ELR (cell line): ENCODE measurements at places on chromosomes 2 and 18.

- DNase-seq = no peak
Observed at GRCh38 chr2:61816480-61817355, 37.1 kb downstream of the FAM161A start.

DNA sequence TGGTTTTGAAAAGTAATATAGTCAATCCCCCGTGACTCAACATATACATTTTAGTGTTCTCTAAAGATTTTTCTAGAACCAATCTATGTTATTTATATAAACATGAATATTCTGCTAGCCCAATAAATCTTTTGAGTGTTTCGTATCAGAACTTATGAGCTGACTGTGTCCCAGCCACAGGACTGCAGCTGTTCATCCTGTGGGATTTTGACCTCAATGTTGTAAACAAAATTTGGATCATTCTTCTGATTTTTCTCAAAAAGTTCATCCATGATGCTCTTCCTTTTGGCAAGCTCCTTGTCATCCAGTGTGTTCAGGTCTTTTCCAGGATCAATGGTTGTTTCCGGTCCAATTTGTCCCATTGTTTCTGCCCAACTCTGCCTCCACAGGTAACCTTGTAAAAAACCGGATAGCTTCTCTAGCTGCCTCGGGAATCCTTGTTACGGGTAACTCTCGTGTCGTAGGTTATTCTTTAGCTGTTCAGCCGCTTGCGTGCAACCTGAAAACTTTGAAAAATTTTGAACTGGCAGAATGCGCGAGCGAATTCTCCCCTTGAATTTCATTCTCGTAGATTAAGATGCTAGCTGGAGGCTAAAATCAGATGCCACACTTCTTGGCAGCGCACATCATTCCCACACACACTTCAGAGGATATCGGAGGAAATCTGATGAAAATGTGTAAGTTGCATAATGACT is 195.2 kb downstream of the SH3BP4 start:
- no peak for DNase-seq

DNA sequence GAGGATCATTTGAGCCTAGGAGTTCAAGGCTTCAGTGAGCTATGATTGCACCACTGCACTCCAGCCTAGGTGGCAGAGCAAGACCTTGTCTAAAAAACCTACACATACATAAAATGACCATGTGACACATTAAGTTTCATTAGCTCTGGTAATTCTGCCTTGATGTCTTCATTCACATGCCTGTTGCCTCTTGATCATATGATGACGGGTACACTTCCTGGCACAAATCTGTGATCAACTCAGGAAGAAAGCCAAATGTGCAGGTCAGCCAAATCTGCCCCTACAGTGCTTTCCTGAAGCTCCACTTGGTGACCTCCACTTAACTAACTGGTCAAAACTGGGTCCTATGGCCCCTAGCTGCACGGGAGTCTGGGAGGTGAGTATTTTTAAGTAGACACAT is 54.4 kb upstream of the B3GNT7 start:
- no peak for DNase-seq

DNA sequence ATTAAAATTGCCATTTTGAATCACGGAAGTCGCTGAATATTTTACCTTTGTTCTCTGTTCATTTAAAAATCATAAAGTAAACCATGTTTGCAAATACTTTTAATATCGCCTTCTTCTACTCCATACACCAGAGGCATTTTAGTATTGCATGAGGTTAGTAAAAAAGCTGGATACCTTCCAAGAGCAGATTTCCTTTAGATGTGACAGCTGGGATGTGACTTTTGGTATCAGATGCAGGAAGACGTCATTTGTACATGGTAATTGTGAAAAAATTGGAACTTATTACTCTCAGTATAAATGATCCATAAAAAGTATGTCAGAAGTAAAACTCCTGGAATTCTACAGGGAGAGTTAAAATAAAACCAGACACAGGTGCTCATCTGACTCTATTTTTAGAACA is 89.5 kb downstream of the SLC4A10 start:
- DNase-seq = no peak

GRCh38 chr2:200040831-200041230 is 85.4 kb downstream of the MAIP1 start:
- no peak for DNase-seq

DNA sequence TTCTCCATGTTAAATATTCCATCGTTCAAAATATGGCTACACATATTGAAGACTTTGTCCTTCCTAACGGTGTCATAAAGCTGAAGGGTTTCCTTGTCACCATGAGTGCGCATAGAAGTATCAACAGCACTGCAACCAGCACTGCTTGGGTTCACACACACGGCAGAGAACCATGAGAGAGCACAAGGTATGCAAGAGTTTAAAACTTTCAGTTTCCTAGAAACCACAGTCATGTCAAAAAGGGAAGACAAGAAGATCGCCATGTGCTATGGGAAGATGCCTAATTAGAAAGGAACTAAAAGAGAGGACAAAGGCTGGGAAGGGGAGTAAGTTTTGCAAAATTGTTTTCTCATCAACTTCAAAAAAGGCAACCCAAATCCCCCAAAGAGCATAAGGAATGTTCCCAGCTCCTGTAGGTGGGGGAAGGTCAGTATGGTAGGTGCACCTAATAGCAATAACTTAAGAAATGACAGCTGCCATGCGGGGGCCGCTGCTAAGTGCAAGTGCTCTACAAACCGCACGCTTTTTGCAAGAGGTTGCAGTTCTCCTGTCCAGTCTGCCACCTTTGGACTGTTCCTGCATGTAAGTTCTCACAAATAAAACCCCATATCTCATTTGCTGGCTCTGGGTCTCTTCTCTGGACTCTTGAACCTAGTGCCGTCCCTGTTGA is 136.8 kb downstream of the TMEM163 start:
- no peak for DNase-seq

- DNase-seq = no peak
Observed at GRCh38 chr2:18648161-18648560, 58.8 kb upstream of the NT5C1B start.

DNA sequence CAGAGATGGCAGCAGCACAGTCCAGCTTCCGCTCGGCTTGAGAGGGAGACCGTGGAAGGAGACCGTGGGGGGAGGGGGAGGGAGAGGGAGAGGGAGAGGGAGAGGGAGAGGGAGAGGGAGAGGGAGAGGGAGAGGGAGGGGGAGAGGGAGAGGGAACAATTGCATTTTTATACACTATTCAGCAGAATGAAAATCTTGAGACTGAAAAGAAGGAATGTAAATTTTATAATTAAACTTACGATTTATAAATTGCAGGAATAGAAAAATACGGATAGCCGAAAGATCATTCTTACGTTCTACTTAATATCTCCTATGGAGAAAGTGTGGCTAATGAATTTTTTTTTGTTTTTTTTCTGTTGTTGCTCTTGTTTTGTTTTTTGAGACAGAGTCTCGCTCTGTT is 12.5 kb upstream of the COLEC12 start:
- DNase-seq = no peak

DNA sequence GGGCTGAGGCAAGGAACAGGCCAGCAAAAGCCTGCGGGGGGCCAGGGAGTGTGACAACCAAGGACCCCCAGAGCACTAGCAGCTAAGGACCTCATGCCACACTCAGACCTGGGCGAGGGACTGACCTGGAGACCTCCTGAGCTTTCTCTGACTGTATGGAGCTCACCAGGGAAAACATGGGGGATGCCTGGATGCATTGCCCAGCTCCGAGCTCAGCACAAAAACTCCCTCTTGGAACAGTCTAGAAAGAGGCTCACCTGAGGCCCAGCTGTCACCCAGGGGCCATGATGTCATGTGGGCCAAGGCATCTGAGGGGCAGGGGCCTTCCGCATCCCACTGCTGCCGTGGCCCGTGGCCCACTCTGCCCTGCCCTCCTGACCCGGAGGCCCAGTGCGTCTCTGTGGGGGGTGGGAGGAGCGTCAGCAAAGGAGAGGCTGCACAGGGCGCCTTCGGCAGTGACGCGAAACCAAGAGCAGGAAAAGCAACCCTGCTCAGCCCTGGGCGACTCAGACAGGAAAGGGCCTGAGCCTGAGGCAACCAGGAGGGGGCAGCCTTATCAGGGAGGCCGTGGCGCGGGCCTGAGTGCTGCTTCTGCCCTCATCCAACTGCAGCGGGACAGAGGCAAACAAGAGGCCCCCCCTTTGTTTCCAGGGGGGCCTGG is 57.3 kb upstream of the ALPP start:
- no peak for DNase-seq

DNA sequence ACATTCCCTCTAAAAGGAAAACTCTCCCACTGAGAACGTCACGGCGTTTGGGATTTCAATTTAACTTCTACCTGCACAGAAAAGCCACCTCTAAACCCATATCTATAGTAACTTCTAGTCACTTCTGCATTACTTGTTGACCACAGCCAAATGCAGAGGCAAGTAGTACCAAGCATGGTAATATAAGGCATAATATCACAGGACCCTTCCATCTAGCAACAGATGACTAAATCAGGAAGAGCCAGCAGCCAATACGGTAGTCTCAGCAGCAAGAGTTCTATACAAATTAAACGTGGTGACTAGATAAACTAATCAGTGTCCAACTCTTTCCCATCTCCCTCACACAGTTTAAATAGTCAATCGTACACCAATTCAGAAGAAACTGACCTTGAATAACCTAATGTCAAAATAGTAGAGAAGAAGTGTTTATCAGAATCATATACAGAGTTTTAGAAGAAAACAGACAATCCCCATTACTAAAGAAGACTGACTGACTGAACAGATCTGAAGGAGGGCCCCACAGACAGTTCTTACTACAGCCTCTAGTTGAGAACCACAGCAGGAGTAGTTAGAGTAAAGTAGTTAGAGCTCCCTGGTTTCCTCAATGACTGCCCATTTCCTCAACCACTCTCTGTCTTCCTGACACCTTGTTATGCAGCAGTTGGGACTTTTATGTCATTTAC is 30.0 kb downstream of the MEMO1 start:
- peak; percentile 35 for DNase-seq

DNA sequence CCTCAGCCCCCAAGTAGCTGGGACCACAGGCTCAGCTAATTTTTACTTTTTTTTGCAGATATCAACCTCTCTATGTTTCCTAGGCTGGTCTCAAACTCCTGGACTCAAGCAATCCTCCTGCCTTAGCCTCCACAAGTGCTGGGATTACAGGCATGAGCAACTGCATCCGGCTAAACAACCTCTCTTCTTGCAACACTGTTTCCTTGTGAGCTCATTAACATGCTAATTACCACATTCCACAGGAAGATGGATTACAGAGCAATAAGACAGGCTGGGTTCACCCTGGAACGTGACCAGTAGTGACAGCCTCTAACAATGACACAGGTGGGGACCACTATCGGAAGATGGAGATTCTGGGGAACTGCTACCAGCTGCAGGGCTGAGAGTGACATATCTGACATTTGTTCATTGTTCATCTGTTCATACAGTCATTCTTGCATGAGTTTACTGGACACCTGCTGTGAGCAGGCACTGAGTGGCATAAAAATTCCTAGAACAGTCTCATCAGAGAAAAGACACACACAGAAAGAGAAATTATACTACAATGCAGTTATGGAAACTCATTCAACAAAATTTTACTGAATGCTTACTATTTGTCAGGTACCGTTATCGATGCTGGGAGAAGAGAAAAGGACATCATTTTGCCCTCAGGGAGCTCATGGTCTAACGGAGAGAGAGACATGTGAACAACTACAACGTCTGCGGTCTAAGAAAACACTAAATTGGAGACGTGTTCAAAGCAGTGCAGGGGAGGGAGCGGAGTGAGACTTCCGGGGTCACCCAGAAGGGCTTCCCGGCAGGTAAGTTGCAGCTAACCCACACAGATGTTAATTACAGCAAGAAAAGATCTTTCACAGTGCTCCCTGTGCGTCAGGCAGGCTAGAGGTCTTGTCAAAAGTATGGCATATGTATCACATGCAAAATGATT is 37.6 kb downstream of the PROC start:
- no peak for DNase-seq

- no peak for DNase-seq
Observed at GRCh38 chr2:4465671-4466070, 762.3 kb downstream of the DCDC2C start.

- no peak for DNase-seq
Observed at GRCh38 chr2:233434666-233435330, 80.5 kb downstream of the DGKD start.

DNA sequence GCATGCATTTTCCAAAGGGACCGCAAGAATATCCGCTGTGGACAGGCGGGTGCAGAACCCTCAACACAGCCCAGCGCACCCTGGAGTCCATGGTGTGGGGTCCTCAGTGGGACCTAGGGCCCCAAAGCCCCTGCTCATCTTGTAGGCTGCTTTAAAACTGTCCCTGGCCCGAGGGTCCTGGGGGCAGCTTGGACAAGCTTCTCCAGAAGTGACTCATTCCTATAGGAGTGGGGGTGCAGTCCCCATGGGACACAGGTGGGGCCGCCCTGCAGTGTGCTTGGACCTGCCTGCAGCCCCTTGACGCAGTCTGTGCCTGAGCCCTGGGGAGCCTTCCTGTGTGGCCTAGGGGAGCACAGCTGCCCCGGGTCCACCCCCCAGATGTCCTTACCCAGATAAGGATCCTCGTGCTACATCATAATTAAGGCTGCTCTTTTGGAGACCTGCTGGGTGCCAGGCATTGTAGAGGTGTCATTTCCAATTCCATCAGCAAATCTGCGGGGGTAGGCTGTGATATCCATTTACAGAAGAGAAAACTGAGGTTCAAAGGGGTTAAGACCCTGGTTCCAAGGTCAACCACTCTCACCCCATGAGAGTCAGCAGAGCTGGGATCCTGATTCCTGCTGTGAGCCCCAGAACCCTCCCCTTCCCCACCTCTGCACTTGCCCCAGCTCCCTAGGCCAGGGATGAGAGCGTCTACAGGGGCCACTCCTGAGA is 1.7 kb upstream of the HS6ST1 start:
- DNase-seq = no peak

GRCh38 chr18:713135-713490 is 683 bp upstream of the ENOSF1 start:
- no peak for DNase-seq

- DNase-seq = no peak
Observed at GRCh38 chr2:111671426-111672150, 212.4 kb downstream of the ANAPC1 start.

- DNase-seq = peak; percentile 47
Observed at GRCh38 chr2:27954221-27954673, 63.7 kb downstream of the BABAM2 start.

- DNase-seq = no peak
Observed at GRCh38 chr2:11907190-11907589, 160.8 kb downstream of the LPIN1 start.

DNA sequence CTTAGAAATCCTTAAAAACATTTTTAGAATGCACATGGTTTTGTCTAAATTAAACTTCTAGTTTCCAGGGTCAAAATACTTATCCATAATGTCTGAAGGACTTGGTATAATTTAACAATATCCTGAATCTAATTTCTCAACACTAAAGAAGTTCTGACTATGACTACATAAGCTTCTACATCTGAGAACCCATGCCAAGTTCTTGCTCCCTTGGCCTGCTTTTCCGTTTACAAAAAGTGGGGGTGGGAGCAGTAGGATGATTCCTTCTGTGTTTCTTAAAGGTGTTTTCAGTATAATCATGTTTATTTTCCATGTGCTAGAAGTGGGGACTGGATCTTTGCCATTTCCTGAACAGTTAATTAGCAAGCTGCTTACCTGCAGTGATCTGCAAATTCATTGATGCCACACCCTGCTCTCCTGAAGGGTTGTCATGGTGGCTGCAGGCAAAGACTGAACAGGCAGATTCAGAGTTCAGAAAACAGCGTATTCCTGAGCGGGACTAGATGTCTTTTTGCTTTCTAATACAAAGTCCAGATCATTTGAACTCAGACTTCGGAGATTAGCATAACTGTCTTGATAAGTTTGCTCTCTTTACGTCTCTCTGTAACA is 36.2 kb downstream of the ADNP2 start:
- DNase-seq = no peak

- no peak for DNase-seq
Observed at GRCh38 chr18:24190590-24190989, 51.7 kb downstream of the CABYR start.

- DNase-seq = peak; percentile 22
Observed at GRCh38 chr2:10385501-10385900, 62.6 kb downstream of the ODC1 start.

- no peak for DNase-seq
Observed at GRCh38 chr2:142030735-142031134, 100.1 kb downstream of the LRP1B start.
